ENCODE measurements at places on chromosomes 16 and 17.
A peak's percentile ranks its signal among the peaks of the same experiment; 100 is the strongest.

DNA sequence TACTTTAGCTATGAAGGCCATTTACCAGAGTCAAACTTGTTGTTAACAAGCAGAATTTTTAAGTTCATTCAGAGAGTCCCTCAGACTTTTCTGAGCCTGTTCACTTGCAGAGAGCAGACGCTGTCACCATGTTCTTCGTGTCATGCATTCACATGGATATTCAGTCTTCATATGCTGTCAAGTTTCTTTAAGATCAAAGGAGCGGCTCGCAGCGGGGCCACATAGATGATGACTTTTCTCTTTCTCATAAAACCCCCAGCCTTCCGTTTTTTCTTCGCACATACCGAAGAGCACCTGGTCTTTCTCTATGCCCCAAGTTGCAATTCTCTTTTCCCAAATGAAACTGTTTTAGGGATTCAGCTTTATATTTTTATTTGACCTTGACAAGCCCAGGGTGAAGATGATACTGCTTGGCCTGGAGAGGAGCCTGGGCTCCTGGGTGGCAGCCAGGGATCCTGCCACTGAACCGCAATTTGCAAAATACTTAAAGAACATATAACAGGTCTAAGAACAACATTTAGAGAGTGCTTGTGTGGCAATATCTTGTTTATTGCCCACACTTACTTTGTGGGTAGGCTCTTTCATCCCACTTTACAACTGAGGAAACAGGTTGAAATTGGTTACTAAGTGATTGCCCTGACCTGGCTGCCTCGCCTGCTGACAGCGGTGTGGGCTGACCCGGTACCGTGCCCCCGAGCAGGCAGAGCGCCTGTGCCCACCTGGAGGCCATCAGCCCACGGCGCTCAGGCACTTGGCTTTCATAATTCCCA, 22.9 kb downstream of the SEC14L1 start:
- no peak for DNase-seq

- DNase-seq: no peak
These were observed 8.7 kb upstream of the PYY start for GRCh38 chr17:43962479-43962878.

GRCh38 chr16:17303101-17303500, 167.7 kb downstream of the XYLT1 start:
- DNase-seq: no peak

- DNase-seq: no peak
These were observed 116.5 kb downstream of the SOCS1 start for GRCh38 chr16:11139326-11140097.

DNA sequence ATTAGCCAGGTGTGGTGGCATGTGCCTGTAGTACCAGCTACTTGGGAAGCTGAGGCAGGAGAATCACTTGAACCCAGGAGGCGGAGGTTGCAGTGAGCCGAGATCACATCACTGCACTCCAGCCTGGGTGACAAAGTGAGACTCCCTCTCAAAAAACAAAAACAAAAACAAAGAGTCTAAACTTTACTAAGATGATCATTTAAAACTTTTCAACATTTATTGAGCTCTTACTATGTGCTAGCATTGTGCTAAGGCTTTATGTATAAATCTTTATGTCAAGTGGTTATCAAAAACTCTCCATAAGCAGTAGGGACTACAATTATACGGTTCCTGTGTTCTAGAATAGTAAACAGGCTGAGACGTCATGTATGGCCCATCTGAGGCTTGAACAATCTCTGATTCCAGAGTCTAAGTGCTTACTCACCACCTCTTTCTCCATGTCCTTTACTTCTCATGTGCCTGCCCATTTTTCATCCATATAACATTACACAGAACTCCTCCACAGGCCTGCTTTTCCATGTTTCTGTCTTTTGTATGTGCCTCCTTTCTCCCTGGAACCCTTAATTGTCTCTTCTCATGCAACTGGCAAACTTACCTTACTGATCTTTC, 66.7 kb downstream of the NUP88 start:
- no peak for DNase-seq

GRCh38 chr16:22264786-22265185, 32.4 kb upstream of the POLR3E start:
- peak; percentile 80 for DNase-seq

- no peak for DNase-seq
These were observed 4.8 kb upstream of the SREBF1 start for GRCh38 chr17:17841601-17842025.

DNA sequence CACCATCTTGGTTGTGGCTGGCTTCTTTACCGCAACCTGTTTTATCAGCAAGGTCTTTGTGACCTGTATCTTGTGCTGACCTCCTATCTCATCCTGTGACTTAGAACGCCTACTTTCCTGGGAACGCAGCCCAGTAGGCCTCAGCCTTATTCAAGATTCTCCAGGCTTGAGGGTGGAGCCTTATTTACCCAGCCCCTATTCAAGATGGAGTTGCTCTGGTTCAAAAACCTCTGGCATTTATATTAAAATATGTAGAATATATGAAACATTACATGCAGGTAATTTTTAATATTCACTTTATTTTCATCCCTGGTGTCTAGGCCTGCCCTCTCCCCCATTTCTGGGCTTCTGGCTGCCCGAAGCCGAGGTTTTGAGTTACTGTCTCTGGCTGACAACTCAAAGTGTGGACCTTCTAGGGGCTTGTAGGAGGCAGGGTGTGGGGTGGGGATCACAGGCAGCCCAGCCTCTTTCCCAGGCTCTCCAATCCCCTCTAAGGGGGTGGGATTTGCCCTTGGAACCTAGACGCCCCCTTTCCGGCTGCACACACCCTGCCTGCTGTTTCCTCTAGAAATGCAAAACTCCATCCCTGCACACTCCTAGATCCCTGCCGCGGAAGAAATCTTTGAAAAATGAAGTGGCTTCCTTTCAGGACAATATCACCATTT, 152.0 kb downstream of the KCNJ12 start:
- DNase-seq: no peak

- no peak for DNase-seq
These were observed 1.8 kb upstream of the BCAR1 start for GRCh38 chr16:75252946-75253911.

GRCh38 chr17:41394254-41394996, 3.0 kb downstream of the KRT31 start:
- DNase-seq: no peak

DNA sequence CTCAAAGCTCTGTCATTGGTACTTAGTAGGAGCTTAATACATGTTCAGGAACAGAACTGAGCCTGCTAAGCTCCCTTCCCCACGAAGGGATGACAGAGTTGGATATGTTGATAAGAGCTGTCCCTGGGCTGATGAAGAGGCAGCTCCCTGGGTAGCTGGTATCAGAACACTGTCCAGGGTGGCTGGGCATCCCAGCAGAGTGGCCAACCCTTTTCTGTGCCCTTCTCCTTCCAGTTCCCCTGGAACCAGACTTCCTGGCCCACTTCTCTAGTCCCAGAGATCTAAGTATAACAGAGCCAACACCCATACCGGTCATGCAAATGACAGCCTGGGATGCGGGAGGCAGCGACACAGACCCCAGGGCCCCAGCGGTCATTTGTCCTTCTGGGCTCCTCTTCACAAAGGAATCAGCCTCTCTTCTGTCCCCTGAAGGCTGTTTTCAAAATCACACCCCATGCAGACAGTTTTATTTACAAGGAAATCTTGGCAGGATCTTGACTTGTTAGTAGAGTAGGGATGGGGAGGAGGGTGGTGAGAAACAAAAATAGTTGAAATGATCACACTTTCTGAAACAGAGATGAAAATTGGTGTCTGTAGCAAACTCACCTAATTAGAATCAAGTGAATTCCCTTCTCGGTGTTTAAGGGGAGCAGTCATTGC, 1.4 kb upstream of the RHBDL3 start:
- DNase-seq: no peak

DNA sequence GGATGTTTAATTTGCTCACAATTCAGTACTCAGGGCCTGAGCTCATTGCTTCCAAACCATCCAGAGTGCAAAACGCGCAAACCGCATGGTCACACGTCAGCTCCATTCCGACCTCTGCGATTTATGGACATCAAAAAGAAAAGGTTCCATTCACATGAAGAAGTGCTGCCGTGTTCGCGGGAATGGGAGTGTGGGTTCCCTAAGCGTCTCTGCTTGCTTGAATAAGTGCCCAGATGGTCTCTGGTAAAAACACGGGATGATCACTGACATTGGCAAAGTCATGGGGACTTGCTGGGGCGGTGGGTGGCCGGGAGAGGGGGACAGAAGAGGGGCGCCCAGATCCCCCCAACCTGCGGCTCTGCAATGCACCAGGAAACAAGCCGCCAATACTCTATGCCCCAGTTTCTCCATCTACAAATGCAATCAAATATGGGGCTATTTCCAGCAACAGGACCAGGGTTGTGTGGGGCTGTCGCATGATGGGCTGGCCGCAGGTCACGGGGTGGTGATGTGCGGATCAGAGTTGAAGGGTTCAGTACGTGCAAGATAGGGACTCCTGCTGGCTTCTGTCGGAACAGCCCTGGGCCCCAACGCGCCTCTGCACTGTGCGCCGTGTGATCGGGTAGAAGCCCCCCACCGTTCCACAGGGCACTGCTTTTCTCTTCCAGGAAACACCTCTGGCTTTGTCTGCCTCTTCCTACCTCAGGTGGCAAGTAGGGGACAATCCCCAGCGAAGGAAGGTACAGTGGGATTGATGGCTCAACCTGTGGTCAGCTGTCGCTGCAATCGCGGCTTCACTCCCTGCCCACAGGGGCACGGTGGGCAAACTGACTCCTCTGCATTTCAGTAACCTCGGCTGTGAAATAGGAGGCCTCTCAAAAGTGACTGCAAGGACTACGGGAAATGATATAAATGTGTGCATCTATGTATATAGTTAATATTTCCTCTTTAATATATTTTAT, 11.2 kb downstream of the FOXF1 start:
- no peak for DNase-seq
